ENCODE measurements at places on chromosomes 7 and 10.

GRCh38 chr10:83983578-83984255, 155.6 kb upstream of the GHITM start:
- DNase-seq: peak; percentile 50

DNA sequence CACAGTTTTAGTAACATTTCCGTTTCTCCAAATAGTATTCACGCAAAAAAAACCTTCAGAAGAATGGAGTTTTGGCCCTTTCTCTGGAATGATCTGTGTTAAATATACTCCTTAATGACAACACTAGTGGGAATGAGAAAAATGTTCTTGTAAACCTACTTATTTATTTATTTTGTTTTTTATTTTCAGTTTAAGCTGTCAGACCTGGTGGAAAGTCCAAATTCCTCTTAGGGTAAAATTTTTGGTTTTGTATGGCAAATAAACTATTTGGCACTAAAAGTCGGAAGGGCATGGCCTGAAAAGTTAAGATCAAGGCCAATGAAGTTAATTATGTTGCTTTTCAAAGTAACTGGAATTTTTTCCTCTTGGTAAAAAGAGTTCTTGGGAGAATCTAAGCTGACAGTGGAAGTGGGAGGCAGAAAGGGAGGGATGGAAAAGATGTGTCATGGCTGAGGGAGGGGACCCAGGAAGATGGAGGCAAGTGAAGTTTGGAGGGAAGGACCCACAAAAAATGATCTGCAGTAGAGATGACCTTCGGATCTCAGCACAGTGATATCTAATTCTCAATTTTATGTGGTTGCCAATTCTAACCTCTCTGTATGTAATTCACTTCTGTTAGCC, 33.5 kb upstream of the VPS41 start:
- DNase-seq: no peak

DNA sequence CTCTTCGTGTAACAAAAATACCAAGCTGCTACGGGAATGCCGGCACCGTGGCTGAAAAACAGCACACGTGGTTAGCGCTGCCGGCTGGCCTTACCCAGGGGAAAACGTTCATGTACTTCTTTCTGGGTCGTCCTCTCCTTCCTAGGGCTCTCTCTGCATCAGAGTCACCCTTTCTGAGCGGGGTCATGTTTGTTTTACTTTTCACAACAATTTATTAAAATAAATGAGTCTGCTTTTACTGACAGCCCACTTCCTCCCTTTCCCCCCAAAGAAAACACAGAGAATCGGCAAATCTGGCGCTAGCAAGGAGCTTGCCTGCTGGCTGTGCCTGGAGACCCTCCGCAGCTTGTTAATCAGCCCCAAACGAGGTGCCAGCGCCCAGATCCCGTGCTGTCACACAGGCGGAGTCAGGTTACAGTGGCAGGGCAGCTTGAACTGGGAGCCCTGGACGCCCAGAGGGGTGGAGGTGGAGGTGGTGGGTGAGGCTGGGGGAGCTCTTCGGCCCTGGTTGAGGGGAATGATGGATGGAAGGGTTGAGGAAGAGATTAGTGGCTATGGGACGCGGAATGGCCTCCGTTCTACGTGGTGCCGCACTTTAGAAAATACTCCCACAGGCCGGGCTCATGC, 162.2 kb upstream of the TNS3 start:
- peak; percentile 28 for DNase-seq

GRCh38 chr7:44973610-44974401, 5.0 kb downstream of the MYO1G start:
- peak; percentile 65 for DNase-seq

GRCh38 chr7:35544028-35544742, 150.8 kb downstream of the HERPUD2 start:
- DNase-seq: no peak

- DNase-seq: no peak
Measured at GRCh38 chr10:90884431-90884830, 12.7 kb downstream of the RPP30 start.

DNA sequence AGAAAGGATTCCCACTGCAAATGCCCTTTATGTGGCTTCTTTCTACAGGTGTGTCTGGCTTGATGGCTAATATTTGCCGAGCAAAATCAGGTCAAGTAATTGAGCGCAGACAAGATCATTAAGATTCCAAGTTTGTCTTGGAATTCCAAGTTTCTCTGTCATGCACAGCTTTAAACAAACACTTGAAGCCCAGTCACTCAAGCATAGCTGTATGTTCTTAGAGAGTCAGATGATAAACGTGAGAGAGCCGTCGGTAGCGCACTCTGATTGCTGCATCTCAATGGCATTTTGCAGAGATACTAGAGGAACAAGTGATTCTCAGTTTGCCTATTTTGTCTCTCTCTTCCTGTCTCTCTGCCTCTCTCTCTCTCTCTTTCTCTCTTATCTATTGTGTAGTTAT, 658 bp downstream of the DMBT1 start:
- no peak for DNase-seq

- no peak for DNase-seq
Measured at GRCh38 chr10:102450124-102450373, 1.3 kb downstream of the C10orf95 start.

DNA sequence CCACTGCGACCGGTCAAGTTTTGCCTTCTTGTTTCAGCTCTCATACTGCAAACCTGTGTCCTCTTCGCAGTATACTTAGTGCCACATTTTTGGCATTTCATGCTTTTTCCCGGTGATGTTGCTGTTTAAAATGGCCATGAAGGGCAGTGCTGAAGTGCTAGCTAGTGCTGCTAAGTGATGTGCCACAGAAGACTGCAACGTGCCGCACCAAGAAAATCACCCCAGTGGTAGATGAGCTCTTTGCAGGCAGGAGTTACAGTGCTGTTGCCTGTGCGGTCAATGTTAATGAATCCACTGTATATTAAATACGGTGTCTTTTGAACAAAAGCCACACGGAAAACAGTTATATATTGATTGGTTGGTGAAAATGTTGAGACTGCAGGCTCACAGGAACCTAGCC, 120.3 kb downstream of the ANLN start:
- no peak for DNase-seq

GRCh38 chr7:25951414-25952260, 200.4 kb upstream of the NFE2L3 start:
- no peak for DNase-seq

DNA sequence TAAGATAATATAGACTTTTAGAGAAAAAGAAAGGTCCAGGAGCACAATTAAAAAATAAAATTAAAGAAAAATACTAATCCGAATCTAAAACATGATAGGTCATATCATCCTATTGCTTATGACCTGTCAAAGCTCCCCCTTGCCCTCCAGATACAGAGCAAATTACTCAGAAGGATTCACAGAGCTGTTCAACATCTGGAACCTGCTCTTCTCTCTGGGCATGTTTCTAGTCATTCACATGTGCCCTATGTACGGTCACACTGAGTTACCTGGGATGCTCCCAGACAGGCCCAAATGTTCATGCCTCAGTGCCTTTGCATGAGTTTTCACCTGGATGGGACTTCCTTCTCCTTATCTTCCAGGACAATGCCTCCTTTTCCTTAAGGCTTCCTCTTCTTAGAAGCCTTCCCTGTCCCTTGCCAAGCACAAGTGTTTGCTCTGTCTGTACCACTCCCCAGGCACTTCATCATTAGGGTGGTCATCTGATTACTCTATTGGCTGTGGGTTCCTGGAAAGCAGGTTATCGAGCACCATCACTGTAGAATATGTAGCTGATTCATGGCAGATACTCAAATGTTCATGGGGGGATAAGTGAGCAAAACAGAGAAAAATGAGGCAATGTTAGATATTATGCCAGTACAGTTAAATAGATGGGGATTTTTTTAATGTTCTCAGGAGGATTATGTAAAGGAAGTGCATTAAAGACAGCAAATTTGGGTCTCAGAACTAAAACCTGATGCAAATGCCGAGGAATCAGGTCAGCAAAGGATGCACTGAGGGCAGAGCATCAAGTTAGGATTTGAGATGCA, 12.0 kb upstream of the AOAH start:
- no peak for DNase-seq

DNA sequence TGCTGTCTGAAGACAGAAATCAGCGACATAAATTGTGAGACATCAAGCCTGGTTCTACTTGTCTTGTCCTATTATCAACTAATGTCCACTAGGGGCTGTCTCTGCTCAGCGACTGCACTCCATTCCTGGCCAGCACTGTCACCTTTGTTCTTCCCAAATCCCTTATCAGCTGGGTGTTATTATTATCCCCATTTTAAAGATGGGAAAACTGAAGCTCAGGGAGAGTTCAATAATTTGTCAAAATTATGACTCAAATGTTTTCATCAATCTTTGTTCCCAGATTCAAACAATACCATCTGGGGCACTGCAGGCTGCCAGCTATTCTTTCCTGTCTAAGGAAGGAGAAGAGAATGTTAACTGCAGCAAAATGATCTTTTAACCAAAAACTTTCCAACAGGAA, 431.6 kb upstream of the NFE2L3 start:
- DNase-seq: no peak

DNA sequence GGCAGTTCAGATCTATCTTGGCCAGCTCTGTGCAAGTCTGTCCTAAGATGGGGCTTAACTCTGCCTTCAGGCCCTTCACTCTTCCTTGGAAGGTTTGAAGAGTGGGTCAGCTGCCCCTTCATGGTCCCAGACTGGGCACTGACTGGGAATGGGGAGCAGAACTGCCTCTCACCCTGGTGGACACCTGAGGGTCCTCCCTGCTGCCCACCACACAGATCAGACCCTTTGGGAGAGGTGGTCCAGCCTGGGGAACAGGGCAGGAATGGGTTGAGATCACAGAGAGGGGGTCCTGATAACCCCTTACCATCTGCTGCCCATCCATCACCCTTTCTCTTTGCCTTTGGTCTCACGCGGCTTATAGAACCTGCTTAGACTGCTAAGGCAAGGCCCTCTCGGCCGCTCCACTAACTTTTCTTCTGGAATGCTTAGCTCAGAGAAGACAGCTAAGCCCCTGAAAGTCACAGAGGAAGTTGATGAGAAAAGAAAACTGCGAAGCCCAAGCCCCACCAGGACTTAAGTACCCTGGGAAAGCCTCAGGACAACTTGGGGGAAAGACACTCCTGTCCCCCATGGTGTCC, 402 bp upstream of the CDHR1 start:
- DNase-seq: no peak

DNA sequence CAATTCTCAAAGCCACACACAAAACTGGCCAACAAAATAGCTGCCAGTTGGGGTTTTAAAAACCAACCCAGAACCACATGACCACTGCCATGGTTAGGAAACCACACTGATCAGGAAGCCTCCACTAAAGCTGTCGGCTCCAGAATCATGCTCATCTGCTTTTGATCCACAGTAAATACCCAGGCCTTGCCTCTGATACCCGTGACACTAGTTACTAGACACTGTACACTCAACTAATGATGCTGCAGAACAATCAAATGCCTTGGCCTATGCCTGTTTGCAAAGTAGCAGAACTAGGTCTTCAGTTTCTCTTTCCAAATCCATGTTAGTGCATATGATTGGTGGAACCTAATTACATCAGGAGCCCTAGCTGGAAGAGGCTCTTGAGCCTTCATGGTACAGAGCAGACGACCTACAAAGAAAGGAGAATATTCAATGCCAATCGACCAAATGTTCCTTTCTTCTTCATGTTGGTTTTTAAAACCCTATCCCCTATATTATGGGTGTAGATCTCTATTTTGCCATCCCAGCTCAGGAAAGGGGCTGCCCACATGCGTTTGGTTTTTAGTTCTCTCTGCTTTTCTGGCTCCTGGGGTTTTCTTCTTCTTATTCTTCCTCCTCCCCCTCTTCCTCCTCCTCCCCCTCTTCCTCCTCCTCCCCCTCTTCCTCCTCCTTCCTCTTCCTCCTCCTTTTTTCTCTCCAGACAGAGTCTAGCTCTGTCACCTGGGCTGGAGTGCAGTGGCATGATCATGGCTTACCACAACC, 76.6 kb downstream of the CNNM2 start:
- DNase-seq: no peak

DNA sequence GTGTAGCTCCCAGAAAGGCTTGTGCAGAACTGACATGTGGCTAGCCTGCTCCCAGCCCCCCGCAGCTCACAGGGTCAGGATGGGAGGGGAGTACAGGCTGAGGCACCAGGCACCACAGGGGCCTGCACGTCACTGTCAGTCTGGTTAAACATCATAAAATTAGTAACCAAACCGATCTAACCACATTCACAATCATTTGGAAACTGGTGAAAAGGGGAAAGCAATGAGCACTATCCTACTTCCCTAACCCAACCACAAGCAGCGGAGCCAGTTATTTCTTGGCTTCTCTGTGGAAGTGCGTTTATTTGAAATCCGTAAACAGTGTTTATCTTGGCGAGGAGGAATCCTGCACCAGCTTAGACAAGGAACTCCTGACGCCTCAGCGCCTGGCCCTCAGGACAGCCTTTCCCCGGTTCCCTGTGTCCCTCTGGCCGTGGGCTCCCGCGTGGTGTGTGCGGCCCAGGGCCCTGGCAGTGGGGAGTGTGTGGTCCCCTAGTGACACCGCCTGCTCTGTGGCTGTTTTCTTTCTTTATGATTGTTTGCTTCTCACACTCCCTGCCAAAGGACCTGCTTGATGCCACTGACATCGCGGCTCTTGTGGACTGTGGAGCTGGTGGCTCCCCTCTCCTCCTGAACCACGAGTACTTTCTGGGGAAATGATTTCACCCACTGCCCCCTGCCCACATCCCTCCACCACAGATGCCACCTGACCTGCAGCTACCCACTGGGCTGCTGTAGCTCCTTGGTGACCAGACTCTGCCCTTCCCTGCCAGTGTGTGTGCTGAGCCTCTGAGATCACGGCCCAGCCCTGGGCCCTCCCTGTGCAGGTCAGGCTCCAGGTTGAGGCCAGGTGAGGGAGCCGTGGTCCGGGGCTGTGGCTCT, 38.0 kb downstream of the INPP5A start:
- peak; percentile 61 for DNase-seq

- no peak for DNase-seq
Measured at GRCh38 chr10:127234306-127234800, 38.0 kb upstream of the INSYN2A start.

- no peak for DNase-seq
Measured at GRCh38 chr10:30765616-30766015, 136.1 kb upstream of the LYZL2 start.

DNA sequence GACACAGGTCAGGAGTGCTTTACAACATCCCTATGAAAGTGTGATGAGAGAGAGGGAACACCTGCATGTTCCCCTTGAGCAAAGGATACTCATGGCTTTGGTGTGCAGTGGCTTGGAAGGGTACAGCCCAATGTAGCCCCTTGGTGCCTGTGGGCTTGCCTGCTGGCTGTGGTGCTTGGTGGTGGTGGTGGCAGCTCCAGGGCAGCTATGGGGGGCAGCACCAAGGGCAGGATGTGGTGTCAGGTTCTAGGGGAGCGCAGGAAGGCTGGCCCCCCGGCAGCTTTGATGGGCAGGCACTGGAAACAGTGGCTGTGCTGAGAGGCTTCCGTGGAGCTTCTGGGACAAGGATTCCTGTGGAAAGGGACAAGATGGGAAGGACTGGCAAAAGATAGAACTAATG, 464.0 kb upstream of the ZMIZ1 start:
- DNase-seq: no peak

DNA sequence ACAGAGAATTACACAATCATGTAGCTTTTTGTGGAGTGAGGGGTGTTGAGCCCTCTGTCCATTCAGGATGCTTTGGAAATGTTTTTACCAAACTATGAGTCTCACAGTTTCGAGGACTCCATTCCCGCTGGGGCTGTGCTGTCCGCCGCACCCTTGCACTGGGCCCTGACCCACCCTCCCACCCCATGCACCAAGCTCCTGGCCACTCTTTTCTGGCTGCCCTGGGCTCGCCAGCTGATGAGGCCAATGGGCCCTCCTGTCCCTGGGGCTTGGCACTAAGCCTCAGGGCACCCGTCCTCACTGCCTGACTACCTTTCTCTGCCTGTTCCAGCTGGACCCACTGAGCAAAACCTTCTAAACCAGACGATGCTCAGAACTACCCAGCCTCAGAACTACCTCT, 332.1 kb downstream of the PTPRN2 start:
- no peak for DNase-seq

GRCh38 chr10:102918817-102919245, 737 bp downstream of the CNNM2 start:
- peak; percentile 15 for DNase-seq

GRCh38 chr10:47413531-47414226, 29.6 kb upstream of the ZNF488 start:
- peak; percentile 49 for DNase-seq

All from dermis blood vessel endothelial cell (primary cell).